Activated CD8-positive, alpha-beta memory T cell treated with anti-CD3 and anti-CD28 coated beads for 1 hour (primary cell): ENCODE measurements at places on chromosomes 2 and 18.

DNA sequence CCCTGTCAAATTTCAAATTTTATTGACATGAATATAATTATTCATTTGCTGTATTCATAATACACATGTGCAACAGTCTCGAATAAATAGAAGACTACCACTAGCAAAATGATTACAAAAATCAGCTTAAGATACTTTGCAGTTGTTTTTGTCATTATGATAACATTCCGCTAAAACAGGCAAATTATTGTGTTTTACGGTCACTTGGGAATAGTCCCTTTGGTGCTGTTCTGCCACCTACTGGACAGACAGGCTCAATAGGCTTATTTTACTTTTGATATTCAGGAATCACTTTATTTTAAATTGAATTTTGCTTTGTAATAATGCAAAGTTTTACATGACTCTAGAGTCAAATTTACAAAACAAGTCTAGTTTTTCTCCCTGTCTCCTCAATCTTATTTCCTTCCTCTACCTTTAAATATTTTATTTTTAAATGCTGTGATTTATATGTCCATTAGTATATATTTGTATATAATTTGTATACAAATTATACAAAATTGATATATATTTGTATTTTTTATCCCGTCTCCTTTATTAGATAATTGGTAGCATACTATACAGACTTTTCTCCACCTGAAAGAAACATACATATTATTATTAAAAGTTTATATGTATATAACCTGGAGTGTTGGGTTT, 456.3 kb downstream of the DLGAP1 start:
- no peak for DNase-seq

- DNase-seq: no peak
These were observed 50.4 kb upstream of the LYPD1 start for GRCh38 chr2:132720393-132720792.

GRCh38 chr2:179311101-179311500, 46.5 kb upstream of the SESTD1 start:
- no peak for DNase-seq

- DNase-seq: no peak
These were observed 171.3 kb upstream of the ID2 start for GRCh38 chr2:8510519-8510918.

DNA sequence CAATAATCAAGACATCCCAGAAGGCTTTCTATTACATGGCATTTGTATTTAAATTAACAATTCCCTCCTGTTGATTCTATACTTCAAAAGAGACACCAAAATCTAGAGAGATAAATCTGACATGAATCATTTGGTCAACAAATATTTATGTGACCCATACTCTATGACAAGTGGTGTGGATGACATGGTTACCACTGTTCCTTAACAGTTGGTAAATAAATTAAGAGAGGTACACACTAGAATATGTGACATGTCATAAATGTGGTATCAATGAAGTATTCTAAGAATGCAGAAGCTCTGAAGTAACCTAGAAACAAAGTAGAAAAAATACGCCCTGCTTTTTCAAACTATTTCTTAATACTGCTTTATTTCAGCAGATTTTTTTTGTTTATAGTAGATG, 255.4 kb downstream of the EXOC6B start:
- DNase-seq: no peak

DNA sequence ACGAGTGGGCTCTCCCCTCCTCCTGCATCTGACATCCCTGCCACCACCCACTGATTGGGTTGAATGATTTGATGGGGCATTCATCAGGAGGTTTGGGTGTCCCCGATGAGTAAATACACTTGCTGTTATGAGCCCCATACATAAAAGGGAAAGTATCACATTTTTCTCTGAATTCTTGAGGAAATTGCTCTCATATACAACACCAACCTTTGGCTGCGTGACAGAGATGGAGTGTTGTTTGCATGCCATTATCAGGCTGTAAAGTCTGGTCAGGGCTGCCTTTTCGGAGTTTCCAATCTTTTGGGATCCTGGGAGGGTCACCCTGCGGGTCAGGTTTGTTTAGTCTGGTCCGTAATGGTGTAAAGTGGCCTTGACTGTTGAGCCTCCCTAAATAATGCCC, 227.9 kb upstream of the SPRED2 start:
- DNase-seq: no peak

- DNase-seq: no peak
These were observed 137.7 kb upstream of the TACR1 start for GRCh38 chr2:75337016-75337415.

DNA sequence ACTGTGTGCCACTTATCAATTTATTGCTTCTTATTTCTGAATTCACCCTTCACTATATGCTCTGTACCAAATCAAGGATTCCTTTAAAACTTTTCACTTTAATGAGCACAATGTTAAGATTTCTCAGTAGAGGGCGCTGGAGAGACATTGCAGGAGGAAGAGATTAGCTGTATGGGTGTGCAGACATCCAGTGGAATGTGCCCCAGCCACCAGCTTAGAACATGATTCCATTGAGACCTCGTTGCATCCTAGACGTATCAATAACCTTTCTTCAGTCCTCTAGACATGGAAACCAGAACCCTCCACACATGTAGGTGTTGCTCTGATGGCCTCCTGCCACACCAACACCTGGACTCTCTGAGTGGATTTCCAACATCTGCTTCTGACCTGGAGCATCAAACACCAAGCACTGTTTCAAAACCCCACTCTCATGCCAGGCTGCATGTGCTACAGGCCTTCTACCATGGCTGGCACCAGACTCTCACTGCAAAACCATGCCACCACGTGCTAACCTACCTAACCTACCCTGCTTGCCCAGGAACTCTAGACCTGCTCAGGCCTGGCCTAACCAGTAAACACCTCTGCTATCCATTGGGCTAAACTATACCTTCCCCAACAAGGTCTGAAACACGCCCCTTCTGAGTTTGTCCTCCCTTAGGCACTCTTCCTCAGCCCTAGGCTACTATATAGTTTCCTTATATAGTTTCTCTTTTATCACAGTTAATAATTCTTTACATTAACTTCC, 633.2 kb upstream of the PKDCC start:
- no peak for DNase-seq

GRCh38 chr2:170813611-170814532, 2.8 kb upstream of the GAD1 start:
- no peak for DNase-seq

DNA sequence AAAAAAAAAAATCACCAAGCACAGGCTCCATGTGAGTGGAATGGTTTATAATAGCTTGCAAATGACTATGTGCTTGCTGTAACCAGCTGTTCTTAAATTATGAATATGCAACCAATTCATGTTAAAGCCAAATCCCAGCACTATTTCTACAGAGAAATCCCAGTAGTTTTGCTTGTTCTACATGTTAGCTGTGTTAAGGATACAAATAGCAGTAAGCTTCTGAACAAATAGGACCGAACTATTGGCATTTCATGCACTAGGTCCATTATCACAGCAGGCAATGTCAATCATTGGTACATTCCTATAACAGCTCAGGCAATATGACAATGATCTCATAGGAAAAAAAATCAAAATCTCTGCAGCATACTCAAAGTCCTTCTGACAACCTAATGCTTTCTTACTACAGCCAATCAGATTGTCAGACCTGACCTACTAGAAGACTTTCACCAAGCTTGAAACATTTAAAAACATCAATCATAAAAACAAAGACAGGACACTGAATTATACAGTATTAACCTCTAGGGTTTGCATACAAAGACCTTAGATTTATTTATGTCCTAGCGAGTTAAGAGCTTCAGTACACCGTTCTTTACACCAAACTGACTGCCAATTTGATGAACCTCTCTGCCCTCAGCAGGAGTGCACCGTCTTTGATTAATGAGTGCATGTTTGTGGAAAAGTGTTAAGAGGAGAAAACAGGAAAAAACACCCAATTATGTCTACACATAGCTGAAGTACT, 6.4 kb downstream of the BAZ2B start:
- no peak for DNase-seq

GRCh38 chr2:84375020-84375419, 84.1 kb downstream of the SUCLG1 start:
- no peak for DNase-seq

DNA sequence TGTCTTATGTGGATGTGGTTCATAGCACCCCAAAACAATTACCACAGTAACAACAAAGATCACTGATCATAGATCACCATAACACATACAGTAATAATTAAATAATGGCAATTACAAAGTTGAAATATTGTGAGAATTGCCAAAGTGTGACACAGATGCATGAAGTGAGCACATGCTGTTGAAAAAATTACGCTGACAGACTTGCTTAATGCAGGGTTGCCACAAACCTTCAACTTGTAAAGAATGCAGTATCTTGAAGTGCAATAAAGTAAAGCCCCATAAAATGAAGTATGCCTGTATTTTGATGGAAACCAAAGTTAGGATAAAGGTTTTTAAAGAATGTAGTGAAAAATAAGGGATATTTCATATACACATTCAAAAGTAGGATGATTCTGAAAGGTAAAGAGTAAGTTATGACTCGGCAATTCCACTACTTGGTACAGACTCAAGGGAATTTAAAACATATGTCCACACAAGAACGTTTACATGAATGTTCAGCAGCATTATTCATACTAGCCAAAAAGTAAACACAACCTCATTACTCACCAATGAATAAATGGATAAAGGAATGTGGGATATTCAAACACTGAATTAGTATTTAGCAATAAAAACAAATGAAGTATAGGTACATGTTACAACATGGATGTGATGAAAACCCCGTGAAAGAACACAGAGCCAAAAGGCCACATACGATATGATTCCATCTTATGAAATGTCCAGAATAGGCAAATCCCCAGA, 61.6 kb downstream of the SCN9A start:
- DNase-seq: no peak

DNA sequence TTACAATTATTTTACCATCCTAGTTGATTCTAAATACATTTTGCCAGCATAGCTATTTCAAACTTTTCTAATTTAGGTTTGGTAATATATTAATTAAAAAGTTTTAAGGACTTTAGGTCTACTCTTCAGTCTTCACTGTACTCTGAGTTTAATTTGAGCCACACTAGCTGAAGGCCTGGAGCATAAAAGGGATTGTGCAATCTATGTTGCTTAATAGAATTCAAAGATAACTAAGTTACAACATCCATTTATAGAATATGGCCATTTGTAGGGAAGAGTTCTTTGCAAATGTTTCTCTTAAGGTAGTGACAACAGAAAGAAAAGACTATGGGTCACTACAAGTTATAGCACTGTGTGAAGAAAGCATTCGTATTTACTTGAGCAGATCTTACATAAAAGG, 702.2 kb upstream of the NRXN1 start:
- DNase-seq: no peak

- DNase-seq: no peak
These were observed 527.1 kb upstream of the NRXN1 start for GRCh38 chr2:51559026-51559425.

DNA sequence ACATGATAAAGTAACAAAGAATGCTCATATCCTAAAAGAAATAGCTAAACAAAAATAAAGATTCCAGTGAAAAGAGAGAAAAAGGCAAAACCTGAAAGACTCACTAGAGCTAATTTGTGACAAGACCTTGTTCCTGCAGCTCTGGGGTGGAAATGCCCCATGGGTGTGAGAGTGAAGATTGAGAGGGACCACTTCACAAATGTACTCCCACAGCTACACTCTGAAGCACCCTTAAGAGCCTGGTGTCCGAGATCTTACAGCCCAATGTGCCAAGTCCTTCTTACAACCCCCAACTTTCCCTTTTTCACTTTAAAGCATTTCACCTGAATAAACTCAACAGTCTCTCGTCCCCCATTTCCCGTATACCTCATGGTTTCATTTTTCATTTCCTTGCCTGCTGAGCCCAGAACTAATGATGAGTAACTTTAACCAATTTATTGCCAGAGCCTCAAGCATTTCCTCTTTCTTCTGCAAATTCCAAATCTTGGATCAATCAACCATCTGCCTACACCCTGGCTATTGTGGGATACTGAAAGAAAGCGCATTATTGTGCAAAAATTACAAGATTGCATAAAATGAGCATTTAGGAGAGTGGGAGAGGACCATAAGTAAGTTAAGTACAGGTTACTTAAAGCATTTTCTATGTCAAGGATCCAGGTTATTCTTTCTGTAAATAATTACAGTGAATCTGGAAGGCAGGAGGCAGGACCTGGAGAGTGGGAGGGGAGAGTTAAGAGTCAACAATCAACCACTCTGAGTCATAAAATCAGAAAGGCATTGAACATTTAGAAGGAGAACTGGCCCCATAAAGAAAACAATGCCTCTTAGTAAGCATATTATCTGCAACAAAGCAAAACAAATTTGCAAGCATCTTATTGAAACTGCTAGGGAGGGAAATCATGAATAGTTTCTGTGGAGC, 804.4 kb upstream of the CELF4 start:
- no peak for DNase-seq

GRCh38 chr2:54550547-54550946, 94.4 kb downstream of the SPTBN1 start:
- no peak for DNase-seq

DNA sequence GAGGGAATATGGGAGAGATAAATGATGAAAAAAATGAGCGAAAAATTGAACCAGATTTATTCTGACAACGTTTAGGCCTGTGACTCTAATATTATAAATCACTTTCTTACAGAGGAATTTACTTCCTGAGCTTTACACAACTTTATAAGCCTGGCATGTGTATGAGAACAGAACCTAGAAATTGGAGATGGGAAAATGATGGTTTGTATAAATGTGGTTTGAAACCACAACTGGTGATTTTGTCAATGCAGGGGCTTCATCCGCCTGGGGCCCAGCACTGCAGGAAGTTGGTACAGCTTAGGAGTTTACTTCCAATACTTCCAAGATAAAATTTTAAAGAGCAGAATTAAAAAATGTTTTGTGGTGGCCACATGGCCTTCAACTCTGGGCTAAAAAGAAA, 82.3 kb downstream of the VAPA start:
- no peak for DNase-seq
